ENCODE measurements at places on chromosomes 7 and 10. TPM values are rescaled to one million over a fixed set of nuclear protein-coding genes. Genes with fewer than 3 reads are reported as not detected.

The AKR1C4 gene
- 315 TPM for total RNA-seq

The VWA2 gene
- 0.14 TPM for total RNA-seq

The ZCWPW1 gene
- 5.7 TPM for total RNA-seq

The PRSS37 gene
- total RNA-seq: not detected

The HKDC1 gene
- total RNA-seq: 44.5 TPM

The IFIT3 gene
- 9.5 TPM for total RNA-seq

The ZNF138 gene
- total RNA-seq: 5.3 TPM

The SEMA3C gene
- total RNA-seq: 0.93 TPM

The CFAP58 gene
- 0.18 TPM for total RNA-seq

The RNF148 gene
- 0.58 TPM for total RNA-seq

The DEPP1 gene
- total RNA-seq: 86.8 TPM

The TMEM270 gene
- total RNA-seq: not detected

The PDK4 gene
- 75.1 TPM for total RNA-seq

Data from right lobe of liver (tissue), 6 donors.